Peyer's patch (tissue), 4 donors: ENCODE measurements at places on chromosomes 4 and X.
A peak's percentile ranks its signal among the peaks of the same experiment; 100 is the strongest.

DNA sequence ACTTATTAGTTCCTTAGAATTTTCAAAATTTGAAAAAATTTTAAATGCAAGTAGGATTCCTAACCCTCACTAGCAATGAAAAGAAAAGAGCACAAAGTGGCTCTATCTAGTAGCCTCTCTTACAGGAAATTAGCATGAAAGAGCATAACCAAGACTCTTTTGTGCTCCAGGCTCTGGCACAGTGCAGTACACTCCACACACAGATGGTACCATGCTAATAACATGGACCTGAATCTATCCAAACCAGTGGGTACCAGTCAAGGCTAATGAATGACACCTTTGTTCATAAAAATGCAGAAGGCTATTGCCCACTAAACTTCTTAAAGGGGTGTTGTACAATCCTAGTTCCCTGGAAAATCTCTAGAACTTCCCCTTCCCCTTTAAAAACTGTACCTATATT, 119.0 kb downstream of the MANBA start:
- DNase-seq, result no peak

GRCh38 chr4:96312046-96312685, 472.3 kb downstream of the PDHA2 start:
- no peak for DNase-seq

GRCh38 chr4:99816545-99817308, at the start of gene DAPP1:
DAPP1 (plus strand) TSS chr4:99816827; CDS start chr4:99816914, 87 bp downstream.
- DNase-seq, result peak; percentile 93

DNA sequence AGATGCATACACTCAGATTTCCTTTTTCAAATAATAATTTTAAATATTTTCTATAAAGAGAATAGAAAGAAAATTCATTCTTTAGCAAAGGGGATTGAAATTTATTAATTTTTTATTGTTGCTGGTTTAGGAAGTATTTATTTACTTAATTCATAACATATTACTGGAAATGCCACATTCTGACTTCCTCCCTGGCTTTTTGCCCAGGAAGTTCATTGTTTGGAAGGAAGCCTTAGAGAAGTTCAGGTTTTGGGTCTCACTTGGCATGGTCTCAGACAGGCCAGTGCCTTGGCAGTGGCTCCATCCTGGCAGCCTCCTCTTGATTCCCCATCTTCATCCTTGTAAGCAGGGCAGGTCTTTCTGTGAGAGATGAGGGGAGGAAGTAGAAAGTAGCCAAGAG, 50.5 kb downstream of the IL15 start:
- DNase-seq, result no peak

DNA sequence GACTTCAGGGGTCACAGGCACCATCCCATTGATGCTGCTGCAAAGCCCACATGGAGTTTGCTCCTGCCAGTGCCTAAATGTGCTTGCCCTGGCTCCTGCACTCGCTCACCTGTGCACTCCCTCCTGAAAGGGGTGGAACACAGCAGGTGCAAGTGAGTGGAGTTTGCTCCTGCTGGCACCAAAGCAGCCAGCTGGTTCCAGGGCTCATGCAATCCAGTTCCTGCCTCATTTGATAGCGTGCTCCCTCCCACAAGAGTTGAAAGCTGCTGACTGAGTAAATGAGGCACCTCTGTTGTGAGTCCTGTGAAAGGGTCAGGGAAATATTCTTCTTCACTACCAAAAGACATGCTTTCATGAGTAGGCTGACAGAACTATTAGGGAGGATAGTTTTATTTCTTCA, 30.5 kb downstream of the CXCL8 start:
- peak; percentile 67 for DNase-seq

GRCh38 chr4:179492260-179493080, 2050.2 kb upstream of the AGA start:
- DNase-seq, result no peak

DNA sequence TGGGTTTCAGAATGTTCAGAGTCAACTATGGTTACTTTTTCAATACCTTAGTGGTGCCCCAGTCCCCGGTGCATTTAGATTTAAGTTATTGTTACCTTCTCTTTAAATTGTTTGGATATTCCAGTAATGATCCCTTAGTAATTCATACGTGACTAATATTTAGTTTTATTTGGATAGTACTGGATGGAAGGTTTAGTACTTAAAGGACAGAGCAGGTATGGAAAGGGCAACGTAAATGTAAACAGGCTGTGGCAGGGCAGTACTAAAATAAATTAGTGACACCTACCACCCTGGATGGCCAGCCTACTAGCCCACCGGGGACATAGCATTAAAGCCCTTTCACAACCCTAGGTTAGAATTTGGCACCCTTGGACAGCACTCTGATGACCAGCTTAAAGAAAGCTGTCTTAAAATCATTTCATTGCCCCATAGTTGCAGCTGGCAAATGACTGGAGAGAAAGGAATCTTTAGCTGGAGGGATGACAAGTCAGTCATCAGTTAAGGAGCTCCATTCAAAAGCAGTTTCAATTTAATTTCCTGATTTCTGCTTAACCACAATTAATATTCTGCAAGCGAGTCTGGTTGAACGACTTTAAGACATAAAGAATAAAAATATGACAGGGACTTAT, 16.4 kb downstream of the PLP1 start:
- DNase-seq, result no peak

DNA sequence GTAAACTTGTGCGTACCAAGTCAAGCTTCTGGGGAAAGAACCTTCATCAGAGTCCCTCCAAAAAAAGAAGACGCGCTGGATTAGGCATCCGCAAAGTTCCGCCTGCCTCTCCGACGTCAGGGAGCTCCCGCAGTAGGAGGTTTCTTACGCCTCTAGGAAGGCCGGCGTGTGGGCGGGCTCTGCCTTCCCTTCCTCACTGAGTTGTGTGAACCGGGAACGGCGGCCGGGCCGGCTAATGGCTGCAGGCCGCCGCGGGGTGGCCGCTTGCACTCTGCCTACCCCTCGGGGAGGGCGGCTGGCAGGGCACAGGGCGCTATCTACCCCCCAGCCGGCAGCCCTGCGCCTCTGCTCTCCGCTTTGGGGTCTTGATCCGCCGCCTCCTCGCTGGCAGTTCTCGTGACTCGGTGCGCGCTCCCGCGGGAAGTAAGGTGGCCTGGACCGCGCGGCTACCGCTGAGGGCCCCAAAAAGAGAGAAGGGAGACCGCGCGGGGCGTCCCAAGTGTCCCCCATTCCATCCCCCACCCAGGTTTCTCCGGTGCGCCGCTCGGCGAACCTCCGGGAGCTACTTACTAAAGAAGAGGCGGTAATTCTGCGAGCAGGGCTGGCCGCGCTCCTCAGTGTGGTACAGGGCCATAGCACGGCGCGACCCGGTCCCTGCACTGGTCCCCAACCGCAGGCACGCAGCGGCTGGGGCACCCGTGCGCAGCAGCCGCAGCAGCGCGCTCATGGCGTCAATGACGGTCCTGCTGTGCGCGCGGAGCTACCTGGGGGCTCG, at the start of gene PPA2:
Gene PPA2 (minus strand): TSS at position 739 of the 775 bp plus-strand sequence. CDS start 12 bp downstream, at position 727.
- DNase-seq, result peak; percentile 90

GRCh38 chrX:124333862-124334261, 1.4 kb downstream of the TEX13D start:
- DNase-seq, result no peak

DNA sequence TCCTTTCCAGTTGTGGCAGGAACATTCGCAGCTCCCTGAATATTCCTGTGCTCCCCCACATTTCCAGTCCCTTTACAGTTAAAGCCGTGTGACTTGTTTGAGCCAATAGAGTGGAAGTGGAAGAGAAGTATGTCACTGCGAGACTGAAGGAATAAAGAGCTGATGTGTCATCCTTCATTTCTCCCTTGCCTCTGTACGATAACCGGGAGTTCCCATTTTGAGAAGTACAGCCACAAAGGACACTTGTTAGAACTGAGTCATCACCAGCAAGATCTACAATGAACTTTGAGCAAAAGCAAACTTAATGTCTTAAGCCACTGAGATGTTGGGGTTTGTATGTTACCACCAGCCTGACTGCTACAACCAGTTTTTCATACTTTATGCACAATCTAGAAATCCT, 92.3 kb downstream of the SPRY1 start:
- no peak for DNase-seq

- no peak for DNase-seq
Measured at GRCh38 chrX:16087076-16087475, 36.3 kb upstream of the GRPR start.

DNA sequence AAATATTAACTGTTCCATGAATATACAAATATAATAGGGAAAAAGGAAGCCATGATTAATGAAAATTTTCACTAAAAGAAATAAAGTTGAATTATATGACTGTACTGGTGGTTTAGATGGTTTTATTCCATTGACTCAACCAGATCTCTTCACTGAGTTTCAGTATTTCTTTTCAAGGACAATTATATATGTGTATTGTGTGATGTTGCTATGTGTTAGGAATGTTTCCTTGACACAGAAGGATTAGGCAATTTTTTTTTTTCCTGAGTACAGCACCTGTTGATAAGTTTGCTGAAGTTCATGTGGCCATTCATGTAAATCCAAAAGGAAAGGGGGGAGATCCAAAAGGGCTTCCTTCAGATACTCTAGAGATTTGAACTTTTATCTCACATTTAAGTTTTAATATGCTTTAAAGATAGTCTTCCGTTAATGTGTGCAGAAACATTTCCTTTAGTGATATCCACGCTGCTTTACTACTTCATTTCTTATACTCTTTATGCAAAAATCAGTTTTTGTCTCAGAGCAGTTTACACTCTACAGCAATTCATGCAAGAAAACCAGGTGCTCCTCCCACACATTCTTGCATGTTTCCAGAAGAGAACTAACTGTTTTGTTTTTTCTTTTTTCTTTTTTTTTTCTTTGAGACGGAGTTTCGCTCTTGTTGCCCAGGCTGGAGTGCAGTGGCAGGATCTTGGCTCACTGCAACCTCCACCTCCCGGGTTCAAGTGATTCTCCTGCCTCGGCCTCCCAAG, 249.1 kb downstream of the RPA4 start:
- no peak for DNase-seq

DNA sequence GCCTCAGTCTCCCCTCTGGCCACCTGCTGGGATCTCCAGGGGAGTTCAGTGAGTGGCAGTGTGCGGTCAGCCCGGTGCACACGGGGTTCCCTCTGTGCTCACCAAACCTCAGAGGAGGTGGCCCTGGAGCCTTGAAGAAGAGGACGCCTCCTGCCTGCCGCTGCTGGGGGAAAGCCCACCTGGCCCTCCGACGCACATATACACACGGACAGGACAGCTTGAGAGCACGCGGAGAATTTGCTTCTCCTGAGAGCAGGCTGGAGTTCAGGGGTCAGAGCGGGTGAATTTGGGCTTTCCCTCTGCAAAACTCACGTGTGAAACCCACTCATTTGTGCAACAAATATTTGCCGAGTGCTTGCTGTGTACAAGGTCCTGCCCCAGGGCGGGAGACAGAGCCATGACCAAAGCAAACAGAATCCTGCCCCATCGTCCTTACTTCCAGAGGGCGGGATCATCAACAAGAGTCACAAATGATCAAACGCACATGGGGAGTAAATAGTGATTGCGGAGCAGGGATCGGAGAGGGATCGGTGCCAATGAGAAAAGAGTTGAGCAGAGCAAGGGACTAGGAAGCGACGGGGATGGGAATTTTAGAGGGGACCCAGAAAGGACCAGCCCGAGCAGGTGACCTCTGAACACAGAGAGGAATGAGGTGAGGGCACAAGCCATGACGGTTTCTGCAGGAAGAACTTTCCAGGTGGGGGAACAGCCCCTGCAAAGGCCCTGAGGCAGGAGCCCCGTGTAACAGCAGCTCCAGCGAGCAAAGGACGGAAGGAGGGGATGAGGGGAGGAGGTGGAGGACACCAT, 17.6 kb downstream of the BLOC1S4 start:
- no peak for DNase-seq

DNA sequence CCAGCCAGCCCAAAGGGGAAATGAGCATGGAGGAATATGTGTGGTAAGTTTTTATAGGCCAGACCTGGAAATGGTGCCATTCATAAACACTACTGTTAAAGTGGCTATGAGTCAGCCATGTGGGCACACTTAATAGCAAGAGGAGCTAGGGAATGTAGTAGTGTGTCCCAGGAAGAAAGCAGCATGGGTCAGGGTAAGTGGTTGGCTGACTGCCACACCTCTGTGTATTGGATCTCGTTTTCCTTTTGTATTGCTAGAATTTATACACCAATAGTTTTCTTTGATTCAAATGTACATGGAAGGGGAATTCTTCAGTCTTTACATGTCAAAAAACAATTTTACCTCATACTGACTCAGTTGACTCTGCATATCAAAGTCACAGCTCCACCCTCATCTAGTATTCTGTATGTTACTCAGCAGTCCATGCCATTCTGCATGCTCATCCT, 22.9 kb upstream of the SGMS2 start:
- no peak for DNase-seq

DNA sequence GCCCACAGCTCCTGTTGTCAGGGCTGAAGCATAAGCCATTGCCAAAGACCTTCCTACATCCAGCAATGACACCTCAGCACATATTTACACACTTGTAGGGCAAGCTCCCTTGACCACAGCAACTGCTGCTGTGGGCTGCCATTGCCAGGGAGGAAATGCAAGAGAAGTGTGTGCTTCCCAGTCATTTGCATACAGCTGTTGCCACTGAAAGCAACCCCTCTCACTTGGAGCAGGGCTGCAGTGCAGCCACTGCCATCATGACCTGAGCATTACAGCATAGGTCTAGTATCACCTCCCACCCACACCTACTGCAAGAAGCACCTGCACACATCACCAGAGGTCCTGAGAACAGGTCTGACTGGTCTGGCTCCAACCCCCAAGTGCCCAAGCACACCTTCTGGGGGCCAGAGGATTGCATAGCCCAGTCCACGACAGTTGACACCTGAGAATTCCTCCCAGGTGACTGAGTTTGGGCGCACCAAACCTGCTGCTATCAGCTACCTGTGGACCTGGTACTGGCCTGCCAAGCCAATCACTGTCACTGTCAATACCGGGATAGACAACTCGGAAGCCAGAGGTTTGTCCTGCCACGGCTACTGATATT, 636.5 kb upstream of the SLIT2 start:
- DNase-seq, result no peak

GRCh38 chr4:171017593-171017992, 795.6 kb upstream of the GALNTL6 start:
- DNase-seq, result no peak

DNA sequence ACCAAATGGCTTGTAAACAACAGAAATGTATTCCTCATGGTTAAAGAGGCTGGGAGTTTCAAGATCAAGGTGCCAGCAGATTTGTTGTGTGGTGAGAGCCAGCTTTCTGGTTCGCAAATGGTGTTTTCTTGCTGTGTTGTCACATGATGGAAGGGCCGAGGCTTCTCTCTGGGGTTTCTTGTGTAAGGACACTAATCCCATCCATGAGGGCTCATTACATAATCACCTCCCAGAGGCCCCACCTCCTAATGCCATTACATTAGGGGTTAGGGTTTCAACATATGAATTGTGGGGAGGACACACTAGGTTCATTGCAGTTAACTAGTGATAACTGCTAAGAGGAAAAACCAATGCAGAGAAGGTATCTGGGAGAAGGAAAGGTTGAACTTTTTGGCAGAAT, 103.5 kb upstream of the ENPEP start:
- DNase-seq, result no peak

GRCh38 chrX:49282647-49283011, 13.0 kb downstream of the PPP1R3F start:
- DNase-seq, result peak; percentile 4
